AG09319 (cell line): ENCODE measurements at places on chromosomes 7 and 10.

GRCh38 chr7:117148971-117149370 lies 173.9 kb downstream of the WNT2 start:
- no peak for DNase-seq

- DNase-seq = no peak
These were observed 54.0 kb downstream of the CH25H start for GRCh38 chr10:89153116-89153515.

- no peak for DNase-seq
These were observed 75.9 kb downstream of the HIBADH start for GRCh38 chr7:27586825-27587224.

GRCh38 chr10:71065659-71066058 lies 146.7 kb upstream of the UNC5B start:
- no peak for DNase-seq

GRCh38 chr7:71829515-71829914 lies 582.6 kb downstream of the CALN1 start:
- DNase-seq = no peak

GRCh38 chr7:20151708-20152456 lies 65.3 kb downstream of the MACC1 start:
- no peak for DNase-seq

DNA sequence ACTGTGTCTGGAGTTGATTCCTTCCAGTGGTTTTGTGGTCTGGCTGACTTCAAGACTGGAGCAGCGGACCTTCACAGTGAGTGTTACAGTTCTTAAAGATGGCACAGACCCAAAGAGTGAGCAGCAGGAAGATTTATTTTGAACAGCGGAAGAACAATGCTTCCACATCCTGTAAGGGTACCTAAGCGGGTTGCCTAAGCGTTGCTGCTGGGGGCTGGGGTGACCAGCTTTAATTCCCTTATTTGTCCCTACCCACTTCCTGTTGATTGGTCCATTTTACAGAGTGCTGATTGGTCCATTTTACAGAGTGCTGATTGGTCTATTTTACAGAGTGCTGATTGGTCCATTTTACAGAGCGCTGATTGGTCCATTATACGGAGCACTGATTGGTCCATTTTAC lies 13.2 kb downstream of the AKR1B15 start:
- DNase-seq = peak; percentile 59
